ENCODE measurements at places on chromosomes 11 and 22.

GRCh38 chr22:23841736-23842445 lies 3.1 kb upstream of the DERL3 start:
- DNase-seq: no peak

- no peak for DNase-seq
Measured at GRCh38 chr11:86249307-86250098, 5.0 kb downstream of the EED start.

- DNase-seq: no peak
Measured at GRCh38 chr11:11463405-11463804, 110.4 kb upstream of the CSNK2A3 start.

GRCh38 chr22:20232781-20233180 lies 35.3 kb downstream of the RTN4R start:
- no peak for DNase-seq

Measured in activated T-cell treated with anti-CD3 and anti-CD28 coated beads, Interleukin-2, amount 50 U/mL, for 24 hours (primary cell).